Endodermal cell (in vitro differentiated cells): ENCODE measurements at places on chromosomes 7 and 10. TPM values are rescaled to one million over a fixed set of nuclear protein-coding genes. Genes with fewer than 3 reads are reported as not detected.

GRCh38 chr7:116977172-116977571 lies 23.9 kb downstream of the ST7 start:
- H3K27me3 ChIP-seq, result peaks cover 62% of the 10 kb centered on the region
- H3K36me3 ChIP-seq, result no peaks in the 10 kb centered on the region
- H3K4me1 ChIP-seq, result no peaks in the 10 kb centered on the region
- no peak overlapping the region for H3K4me3 ChIP-seq
- H3K27ac ChIP-seq, result no peak overlapping the region
- no peak for DNase-seq

- no peak for DNase-seq
- H3K27me3 ChIP-seq, result peaks cover 3% of the 10 kb centered on the region
- no peaks in the 10 kb centered on the region for H3K36me3 ChIP-seq
- no peak overlapping the region for H3K27ac ChIP-seq
- no peaks in the 10 kb centered on the region for H3K4me1 ChIP-seq
- H3K4me3 ChIP-seq, result no peak overlapping the region
Observed at GRCh38 chr7:41689815-41690214, 13.1 kb downstream of the INHBA start.

Gene AKR1B15
- total RNA-seq, result not detected in 2 replicates

Gene SH3PXD2A
- 15.1 and 15.7 TPM in 2 replicates for total RNA-seq
